ENCODE measurements at places on chromosomes 7 and 10.

- no peak for DNase-seq
These were observed 129.6 kb upstream of the ANKRD1 start for GRCh38 chr10:91050371-91051034.

DNA sequence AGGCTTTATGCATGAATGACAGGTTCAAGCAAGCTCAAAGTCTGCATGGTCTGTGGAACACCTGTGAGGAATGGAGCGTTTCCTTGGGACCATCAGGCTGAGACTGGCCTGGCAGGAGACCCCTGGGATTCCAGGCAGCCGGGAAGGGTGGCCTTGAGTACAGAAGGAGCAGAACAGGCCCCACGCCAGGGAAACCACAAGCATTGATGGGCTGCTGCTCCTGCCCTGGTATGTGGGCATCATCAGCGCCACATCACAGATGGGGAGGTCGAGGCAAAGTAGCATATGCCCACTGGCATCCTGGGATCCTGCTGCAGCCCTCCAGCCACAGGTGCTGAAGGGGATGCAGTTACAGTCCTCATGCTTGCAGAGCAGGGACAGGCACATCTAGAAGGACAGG is 40.9 kb downstream of the ANTXRL start:
- DNase-seq: no peak

DNA sequence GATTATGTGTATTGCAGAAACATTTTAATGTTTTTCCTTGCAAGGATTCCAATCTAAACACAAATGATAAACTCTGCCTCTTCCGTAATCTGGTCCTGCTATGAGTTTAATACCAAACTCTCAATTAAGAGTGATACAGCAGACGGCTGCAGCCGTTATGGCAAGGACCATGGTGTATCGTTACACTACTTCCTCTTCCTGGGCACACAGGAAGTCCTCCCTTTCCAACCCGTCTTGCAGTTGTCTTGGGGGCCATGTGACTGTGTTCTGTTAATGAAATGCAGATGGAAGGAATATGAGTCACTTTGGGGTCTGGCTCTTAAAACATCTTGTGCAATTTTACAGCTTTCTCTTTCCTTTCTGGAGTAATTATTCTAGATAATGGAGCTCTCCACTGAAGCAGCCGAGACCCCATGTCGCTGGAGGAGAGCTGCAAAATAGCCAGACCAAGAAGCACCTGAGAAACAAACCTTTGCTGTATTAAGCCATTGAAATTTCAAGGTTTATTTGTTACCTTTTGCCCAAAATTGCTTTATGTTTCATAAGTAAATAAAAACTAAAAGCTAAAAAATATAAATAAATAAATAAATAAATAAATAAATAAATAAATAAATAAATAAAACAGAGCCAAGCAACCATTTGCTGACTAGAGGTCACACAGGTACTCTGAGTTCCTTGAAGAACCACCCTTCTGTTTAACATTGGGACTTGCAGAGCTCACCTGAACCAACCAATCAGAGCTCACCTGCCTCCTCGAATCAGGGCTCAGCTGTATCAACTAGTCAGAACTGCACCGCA is 74.7 kb downstream of the FRMPD2 start:
- no peak for DNase-seq

GRCh38 chr10:28400176-28400575 is 97.3 kb upstream of the MPP7 start:
- no peak for DNase-seq

- no peak for DNase-seq
These were observed 48.4 kb upstream of the TRIM8 start for GRCh38 chr10:102595897-102596296.

GRCh38 chr7:50310956-50311355 is 6.4 kb downstream of the IKZF1 start:
- no peak for DNase-seq

- DNase-seq: no peak
These were observed 13.3 kb upstream of the PRDX3 start for GRCh38 chr10:119191881-119192280.

Data from midbrain (tissue), 1 donor.